Caco-2 (cell line): ENCODE measurements at places on chromosomes 7 and 10. TPM values are rescaled to one million over a fixed set of nuclear protein-coding genes. Genes with fewer than 3 reads are reported as not detected.

GRCh38 chr7:118186501-118186900 is 2.5 kb downstream of the LSM8 start:
- H3K27me3 ChIP-seq = no peaks in the 10 kb centered on the region
- H3K36me3 ChIP-seq = no peaks in the 10 kb centered on the region
- peaks cover 8% of the 10 kb centered on the region; the same call in 1 of the 2 replicates for H3K4me1 ChIP-seq

The TMEM273 gene
- not detected in 2 replicates for total RNA-seq

DNA sequence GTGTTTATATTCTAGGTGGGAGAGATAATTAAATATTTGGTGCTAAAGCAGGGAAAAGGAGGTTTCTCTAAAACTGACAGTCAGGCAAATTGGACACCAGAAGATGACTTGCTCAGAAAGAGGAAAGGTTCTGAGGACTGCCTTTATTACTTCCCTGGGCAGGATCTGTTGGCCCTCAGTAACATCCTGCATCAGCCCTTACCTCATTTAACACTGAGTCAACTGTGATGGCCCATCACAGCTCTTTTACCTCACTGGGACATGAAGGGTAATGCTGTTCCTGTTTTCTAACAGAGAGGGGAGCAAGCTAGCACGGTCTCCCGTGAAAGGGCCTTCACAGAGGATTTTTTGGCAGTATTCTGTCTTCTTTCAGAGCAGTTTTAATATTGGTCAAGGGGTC is 12.0 kb downstream of the PPP1R17 start:
- H3K27me3 ChIP-seq = no peaks in the 10 kb centered on the region; the same call in 1 of the 2 replicates
- H3K4me1 ChIP-seq = no peaks in the 10 kb centered on the region
- H3K27ac ChIP-seq = no peak overlapping the region
- no peaks in the 10 kb centered on the region for H3K36me3 ChIP-seq
- H3K4me3 ChIP-seq = no peak overlapping the region

The ACHE gene
- 16.5 and 19.0 TPM in 2 replicates for total RNA-seq

- H3K4me1 ChIP-seq = no peaks in the 10 kb centered on the region
- H3K27ac ChIP-seq = no peak overlapping the region
- no peak for DNase-seq
- no peak overlapping the region for H3K4me3 ChIP-seq
Measured at GRCh38 chr10:7501157-7501556, 90.3 kb upstream of the SFMBT2 start.

The CALML5 gene
- total RNA-seq = not detected in 2 replicates

DNA sequence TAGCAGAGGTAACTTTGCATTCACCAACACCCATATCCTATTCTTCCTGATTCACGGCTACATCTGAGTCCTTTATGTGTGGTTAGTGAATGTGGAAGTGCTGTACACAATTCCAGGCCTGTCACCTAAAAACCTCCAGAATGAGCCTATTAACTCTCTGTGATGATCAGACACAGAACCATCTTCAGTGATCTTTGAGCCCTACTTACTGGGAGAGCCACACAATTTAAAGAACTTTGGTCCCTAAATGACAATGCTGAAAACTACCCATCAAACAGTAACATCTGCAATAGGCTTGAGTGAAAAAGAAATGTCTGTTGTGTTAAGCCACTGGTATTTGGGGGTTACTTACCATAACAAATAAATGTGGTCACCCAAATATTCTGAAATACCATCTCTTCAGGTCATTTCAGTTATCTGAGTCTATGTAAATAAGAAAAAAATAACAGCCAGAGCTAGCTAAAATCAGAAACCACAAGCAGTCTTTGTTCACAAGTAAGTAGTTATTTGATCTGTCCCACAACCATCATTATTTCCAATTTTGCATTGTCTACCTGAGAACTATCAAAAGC is 145.7 kb downstream of the HGF start:
- H3K4me1 ChIP-seq = no peaks in the 10 kb centered on the region
- H3K27me3 ChIP-seq = no peaks in the 10 kb centered on the region
- H3K4me3 ChIP-seq = no peak overlapping the region
- no peaks in the 10 kb centered on the region for H3K36me3 ChIP-seq

DNA sequence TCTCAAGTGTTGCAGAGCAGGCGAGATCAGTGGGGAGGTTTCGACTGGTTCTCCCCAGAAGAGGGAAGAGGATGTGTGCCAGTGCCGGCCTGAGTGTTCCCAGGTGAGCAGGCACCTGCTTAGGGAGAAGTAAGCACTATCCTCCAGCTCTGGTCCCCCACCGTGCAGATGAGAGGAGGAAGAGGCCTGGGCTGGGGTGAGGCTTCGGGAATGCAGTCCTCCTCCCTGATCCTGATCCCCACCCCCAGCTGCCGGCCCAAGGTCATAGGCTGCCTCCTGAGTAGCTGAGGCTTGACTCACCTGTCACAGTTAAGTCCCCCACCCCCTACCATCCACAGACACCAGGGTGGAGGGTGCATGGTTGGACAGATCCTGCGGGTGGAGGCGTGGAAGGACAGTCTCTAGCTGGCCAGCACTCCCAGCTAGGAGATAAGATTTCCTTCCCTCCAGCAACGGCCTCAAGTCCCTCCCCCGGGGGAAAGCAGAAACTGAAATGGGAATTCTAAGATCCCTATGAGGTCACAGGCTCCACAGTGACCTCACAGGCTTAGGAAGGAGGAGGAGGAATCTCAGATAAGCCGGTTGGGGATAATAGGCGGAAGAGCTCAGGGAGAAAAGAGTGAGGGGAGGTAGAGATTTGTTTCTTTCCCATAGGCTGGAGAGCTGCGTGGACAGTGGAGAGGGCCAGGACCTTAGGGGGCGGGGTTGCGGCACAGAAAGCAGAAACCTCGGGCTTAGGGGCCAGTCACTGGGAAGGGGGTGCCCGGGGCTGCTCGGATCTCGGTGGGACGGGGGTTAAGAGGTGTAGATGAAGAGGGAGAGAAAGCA is 1.0 kb downstream of the LRCH4 start:
- no peaks in the 10 kb centered on the region for H3K27me3 ChIP-seq
- H3K27ac ChIP-seq = peak overlapping the region; percentile 93
- H3K4me3 ChIP-seq = peak overlapping the region; percentile 74
- peak; percentile 93 for DNase-seq
- H3K4me1 ChIP-seq = peaks cover 13% of the 10 kb centered on the region

GRCh38 chr7:26777385-26777784 is 87.0 kb downstream of the SKAP2 start:
- no peaks in the 10 kb centered on the region for H3K27me3 ChIP-seq
- H3K27ac ChIP-seq = no peak overlapping the region
- H3K36me3 ChIP-seq = no peaks in the 10 kb centered on the region
- DNase-seq = no peak

GRCh38 chr7:36852017-36852416 is 127.7 kb upstream of the AOAH start:
- DNase-seq = no peak
- no peak overlapping the region for H3K4me3 ChIP-seq

The CCDC3 gene
- 1.9 and 3.2 TPM in 2 replicates for total RNA-seq

- no peak for DNase-seq
- no peaks in the 10 kb centered on the region for H3K36me3 ChIP-seq
- H3K4me3 ChIP-seq = no peak overlapping the region
- H3K27ac ChIP-seq = no peak overlapping the region
Measured at GRCh38 chr7:128255271-128255670, 14.2 kb downstream of the LEP start.

DNA sequence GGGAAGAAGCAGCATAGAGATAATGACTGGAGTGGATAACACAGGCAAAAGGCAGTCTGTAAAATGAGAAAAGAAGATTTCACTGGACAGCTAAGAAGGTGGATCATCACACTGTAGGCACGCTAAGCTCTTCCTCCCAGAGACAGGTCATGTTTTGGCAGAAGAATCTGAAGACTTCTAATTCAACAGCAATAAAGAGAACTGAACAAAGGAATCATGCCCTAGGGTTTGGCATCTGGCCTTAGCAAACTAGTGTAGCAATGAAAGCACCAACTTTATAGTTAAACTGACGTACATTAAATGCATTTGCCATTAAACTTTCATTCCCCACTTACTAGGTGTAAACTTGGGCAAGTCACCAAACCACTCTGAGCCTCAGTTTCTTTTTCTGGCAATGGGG is 84.4 kb upstream of the SEM1 start:
- no peaks in the 10 kb centered on the region for H3K4me1 ChIP-seq
- H3K36me3 ChIP-seq = no peaks in the 10 kb centered on the region
- H3K27me3 ChIP-seq = no peaks in the 10 kb centered on the region
- no peak overlapping the region for H3K27ac ChIP-seq
- DNase-seq = no peak
